NCI-H774 (cell line): ENCODE measurements at places on chromosomes 7 and 10.

DNA sequence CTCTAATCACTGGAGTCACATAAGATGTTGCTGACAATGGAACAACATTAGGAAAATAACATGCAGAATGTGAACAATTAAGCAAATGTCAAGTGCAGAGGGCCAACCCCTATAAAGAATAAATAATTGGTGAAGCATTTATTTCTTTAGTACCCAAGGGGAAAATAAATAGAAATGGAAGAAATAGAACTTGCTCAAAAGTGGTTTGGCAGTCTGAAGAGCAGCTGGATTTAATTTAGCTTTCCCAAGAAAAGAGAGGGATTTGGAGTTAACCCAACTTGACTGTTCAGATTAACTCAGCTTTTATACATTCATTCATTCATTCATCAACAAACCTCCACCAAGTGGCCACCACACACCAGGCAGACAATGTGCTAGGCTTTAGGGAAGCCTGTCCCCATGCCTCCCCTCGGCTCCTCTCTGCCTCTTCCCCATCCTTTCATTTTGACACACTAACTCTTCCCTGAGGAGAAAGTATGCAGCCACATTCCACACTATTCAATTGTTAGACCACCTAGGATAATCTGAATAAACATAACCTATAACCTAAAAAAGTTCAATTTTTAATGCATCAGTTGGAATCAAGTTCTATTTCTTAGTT lies 295.5 kb downstream of the AHR start:
- DNase-seq: no peak

DNA sequence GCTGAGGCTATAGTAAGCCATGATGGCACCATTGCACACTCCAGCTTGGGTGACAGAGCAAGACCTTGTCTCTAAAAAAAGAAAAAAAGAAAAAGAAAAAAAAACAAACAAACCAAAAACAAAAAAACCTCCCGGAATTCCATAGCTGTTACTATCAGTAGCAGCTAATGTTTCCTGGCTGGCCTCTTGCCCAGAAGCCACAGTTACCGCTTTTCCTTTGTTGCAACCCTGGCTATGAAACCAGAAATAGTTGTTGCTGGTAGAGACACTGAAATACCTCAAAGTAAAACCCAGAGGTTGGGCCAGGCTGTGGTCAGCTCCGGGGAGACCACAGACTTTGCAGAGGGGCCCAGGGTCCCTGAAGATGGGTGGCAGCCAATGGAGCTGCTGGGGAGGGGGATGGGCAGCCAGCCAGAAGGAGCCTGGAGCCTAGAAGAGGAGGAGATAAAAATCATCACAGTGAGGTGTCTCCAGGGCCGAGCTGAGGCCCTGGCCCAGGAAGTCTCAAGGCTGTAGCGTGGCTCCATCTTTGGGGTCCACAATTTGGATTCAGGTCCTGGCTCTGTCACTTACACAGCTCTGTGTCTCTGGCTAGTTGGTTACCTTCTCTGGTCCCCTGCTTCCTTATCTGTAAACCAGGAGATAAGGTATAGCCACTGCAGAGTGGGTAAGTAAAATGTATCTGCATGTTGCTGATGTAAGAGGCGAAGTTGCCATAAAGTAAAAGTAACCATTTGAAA lies 3.4 kb upstream of the CHST12 start:
- no peak for DNase-seq

DNA sequence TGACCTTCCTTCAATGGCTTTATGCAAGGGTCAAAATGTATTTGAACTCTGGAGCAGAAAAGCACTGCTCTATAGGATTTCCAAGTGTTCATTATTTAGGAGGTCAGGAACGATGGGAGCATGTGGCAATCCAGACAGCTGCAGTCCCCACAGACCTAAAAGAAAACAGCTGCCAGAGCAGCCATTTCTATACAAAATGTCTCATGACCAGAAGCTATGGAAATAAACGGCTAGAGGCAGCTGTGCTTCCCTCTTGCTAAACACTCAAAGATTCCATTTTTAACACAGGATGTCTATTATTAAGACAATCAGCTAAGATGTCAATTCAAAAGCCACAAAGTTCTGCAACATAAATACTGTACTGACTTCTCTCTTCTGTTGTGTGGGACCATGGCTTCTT lies 879.1 kb upstream of the C7orf33 start:
- DNase-seq: no peak

DNA sequence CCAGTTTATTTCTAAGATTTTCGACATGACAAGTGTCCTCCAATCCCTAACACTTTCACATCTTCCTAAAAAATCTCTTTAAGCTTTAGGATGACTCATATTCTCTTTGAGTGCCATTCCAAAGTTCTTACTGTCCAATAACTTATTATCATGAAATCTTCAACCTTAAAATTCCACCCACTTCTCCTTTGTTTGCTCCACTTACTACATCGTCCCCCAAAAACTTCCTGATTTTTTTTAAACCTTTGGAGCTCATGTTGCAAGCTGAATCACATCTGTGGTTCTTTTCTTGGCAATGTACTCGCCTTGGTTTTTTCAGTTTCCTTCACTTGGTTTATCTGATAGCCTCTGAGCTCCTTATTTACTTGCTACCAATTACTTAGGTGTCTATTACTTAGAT lies 39.2 kb upstream of the JCAD start:
- no peak for DNase-seq

- DNase-seq: no peak
Observed at GRCh38 chr7:105188201-105188600, 174.2 kb downstream of the KMT2E start.
